ENCODE measurements at places on chromosomes 1 and 21.

DNA sequence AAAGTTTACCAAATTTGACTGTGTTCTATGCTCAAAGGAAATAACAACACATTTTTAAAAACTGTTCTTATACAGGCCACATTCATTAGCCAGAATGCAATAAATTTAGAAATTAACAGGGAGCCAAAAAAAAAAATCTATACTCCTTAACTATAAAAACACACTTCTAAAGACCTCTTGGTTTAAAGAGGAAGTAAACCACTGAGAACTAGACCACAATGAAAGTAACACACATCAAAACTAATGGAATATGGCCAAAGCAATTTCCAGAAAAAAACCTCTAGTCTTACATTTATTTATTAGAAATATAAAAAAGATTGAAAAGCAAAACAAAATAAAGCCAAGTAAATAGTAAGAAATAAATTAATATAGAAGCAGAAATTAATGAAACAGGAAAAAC is 48.9 kb upstream of the GADD45A start:
- no peak for DNase-seq

GRCh38 chr1:187041104-187041503 is 212.4 kb downstream of the PLA2G4A start:
- no peak for DNase-seq

DNA sequence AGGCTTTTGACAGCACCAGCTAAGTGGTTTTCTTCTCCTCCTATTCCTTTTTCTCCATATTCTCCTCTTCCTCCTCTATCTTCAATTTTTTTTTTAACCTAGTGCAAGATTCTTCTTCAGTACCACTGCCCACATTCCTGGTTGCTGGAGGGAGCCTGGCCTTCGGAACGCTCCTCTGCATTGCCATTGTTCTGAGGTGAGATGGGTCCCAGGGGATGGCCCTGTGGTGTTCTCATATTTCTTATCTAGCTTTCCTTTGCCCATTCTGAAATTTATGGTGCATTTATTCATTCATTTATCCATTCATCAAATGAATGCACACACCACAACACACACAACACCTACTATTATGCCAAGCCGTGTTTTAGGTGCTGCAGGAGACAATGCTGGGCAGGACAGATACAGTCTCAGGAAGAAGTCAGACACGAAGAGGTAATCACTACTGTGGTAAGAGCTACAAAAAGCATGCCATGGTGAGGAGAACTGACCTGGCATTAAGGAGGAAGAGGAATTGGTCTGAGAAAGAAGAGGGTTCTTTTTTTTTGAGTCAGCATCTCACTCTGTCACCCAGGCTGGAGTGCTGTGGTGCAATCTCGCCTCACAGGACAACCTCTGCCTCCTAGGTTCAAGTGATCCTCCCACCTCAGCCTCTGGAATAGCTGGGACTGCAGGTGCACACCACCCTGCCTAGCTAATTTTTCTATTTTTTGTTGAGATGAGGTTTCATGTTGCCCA is 47.5 kb upstream of the TDRD10 start:
- no peak for DNase-seq

DNA sequence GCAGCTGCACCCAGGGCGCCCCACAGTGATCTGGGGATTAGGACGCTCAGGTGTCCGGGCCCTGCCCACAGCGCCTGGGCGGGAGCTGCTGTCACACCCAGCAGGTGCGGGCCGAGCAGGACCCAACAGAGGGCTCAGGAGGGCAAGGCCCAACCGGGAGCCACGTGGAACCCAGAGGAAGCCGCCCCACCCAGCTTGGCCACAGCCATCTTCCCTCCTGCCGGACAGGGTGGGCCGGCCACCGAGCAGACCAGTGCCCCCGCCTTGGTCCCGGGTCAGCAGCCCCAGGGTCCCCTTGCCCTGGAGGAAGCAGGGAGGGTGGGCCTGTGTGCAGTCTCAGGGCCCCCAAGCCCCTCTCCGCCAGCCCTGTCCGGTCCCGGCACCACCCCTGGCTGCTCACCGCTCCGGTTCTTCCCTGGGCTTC is 6.3 kb upstream of the TTLL10 start:
- no peak for DNase-seq

GRCh38 chr1:52007215-52008002 is 16.9 kb upstream of the RAB3B start:
- no peak for DNase-seq

DNA sequence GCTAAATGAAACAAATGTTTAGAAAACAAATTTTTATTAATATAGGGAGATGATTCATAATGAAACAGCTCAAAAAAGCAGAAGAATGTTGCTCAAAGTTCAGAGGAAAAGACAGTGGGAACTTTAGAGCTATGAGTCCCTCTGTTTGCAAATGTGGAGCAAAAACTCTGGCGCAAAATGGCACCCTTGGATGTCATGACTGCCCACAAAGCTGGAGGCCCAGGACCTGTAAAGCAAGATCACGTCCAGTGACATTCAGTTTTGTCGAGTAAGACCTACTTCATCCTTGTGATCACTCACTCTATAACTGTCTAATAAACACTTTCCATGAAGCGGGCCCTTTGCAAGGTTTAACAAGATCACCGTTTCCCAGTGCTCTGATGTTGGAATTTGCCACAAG is 9.1 kb upstream of the EXO1 start:
- DNase-seq, result no peak

DNA sequence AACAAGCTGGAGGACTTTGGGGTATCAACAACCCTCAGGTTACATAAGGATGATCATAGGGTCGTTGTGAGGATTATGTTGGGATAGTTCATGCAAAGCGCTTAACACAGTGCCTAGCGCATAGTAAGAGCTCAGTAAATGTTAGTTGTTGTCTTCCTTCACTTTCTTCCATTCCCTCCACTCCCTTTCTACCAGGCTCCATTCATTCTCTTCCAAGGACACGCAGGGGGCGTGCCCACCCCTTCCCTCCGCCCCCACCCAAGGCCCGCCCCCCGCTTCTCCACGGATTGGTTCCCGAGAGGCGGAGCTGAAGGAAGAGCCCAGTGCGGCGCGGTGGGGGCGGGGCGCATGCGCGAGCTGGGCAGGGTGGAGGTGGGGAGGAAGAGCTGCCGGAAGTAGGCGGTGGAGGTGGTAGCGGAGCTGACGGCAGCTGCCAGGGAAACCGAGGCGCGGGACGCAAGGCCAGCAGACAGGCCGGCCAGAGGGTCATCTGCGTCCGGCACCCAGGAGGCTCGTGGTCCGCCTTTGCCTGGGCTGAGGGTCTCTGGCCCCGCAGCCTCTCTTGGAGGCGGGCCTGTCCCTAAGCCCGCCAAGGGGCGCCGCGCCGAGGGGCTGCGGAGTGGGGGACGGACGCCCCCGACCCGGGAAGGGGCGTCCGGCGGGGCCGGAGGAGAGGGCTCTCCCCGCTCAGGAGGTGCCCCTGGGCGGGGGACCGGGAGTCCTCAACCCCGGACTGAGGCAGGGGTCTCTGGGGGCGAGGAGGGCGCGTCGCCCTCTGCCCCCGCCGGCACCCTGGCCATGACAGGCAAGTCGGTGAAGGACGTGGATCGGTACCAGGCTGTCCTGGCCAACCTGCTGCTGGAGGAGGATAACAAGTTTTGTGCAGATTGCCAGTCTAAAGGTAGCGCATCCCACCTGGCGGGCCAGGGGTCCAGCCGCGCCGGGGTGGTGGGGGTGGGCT is at the start of gene SMAP2:
Gene SMAP2, plus strand, starts transcription at position 405 of the 961 bp plus-strand sequence. Its CDS starts 394 bp downstream, at position 799.
- peak; percentile 98 for DNase-seq

DNA sequence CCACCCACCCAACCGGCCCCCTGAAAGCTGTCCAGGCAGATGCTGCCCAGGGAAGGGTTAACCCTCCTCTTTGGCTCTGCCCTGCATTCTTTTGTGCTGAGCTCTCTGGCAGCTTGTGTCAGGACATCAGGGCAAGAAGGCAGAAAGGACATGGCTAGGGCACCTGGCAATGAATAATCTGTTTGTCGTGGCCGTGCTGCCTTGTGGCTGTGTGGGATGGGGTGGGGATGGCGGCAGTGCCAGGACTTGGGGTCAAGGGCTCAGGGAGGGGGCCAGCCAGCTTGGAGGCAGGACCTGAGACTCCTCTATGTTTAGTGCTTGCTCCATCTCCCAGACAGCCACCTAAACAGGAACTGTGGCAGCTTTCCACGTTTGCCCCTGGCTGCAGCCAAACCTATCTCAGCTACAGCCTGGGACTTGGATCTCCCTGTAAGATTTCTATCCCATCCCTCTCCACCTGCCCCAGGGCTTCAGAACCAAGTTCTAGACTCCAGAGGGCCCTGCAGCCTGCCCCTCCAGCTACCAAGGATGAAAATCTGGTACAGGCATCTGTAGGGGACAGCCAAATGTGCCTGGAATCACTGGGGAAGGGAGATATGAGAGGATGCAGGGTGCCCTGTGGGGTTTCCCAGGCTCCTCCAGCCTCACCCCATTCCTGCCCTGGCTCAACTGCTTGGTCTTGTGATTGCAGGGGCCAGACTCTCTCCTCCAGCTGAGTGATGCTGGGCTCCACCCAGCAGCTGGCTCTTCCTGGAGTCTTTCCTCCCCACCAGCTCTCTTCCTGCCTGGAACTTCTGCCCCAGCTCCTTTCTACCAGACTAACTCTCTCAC is 9.6 kb upstream of the GPR37L1 start:
- no peak for DNase-seq

DNA sequence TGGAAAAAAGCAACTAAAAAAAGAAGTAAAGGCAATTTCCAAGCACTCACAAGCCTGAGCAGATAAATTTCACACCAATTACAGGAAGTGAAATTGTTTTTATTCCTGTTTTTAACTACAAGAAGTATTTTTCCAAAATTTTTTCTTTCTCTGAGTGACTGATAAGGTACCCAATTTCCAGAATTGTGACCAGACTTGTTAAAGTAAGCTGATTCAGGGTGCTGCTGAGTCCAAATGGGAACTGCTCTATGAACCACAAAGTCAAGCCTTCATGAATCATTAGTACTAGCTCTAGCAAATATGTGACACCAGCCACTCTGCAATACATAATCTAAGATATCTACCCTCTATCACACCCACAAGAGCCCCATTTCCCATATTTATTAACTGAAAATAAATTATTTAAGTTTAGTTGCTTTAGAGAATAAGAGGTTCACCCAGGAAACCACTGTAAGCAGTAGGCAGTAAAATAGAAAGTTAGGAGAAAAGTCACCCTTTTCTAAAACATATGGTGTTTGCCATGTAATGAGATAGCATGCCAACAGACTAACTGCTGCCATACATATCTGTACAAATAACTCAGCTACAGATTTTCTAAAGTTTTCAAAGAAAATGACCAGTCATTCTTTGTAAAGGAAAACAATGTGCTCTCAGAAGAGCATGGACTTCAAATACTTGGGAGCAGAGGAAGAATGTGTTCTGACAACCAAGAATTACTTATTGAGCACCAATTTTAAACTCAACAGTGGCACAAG is 43.1 kb upstream of the TNFSF18 start:
- no peak for DNase-seq

DNA sequence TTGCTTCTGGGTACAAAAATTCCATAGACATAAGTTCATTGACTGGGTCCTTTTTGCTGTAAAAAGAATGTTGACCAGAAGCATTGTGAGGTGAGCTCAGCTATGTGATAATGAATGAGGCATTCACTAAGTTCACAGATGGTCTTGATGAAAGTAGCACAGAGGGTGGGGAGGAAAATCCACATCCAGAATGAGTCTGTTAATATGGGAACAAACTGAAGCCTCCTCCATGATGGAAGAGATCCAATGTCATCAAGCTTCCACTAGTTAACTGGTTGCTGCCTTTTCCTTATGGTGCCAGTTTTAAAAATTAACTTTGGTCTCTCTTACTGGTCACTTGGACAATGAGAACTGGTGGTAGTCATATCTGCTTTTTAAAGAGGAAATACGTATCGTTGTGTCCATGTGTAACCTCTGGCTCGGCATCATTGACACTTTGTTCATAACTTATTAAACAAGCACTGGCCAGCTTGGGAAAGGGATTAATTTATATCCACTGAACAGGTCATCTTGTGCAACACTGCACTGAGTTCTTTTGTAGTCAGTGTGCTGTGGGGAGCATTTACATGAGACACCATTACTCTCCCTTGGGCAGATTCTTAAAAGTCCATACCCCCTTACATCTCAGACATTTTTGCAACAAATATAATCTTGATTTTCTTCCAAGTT is 88.6 kb downstream of the ADAMTS1 start:
- no peak for DNase-seq

GRCh38 chr1:220389634-220390033 is 117.4 kb upstream of the RAB3GAP2 start:
- no peak for DNase-seq

DNA sequence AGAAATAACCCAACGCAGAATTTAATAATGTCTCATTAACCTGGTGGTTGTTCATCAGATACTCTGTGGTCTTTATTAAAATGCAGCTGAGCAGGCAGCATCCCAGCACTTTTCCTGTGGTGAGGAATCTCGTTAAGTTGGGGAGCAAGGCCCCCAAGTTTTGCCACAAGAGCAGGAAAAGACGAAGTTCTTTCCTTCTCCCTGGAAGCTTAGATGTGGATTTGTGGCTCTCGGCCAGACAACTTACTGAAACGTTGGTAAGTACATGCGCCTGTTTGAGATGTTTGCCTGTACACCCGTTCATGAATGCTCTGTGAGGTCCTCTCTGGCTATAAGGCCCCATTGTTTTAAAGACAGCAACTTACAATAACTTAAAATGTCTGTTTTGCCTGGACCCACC is 34.3 kb upstream of the PDE9A start:
- no peak for DNase-seq

DNA sequence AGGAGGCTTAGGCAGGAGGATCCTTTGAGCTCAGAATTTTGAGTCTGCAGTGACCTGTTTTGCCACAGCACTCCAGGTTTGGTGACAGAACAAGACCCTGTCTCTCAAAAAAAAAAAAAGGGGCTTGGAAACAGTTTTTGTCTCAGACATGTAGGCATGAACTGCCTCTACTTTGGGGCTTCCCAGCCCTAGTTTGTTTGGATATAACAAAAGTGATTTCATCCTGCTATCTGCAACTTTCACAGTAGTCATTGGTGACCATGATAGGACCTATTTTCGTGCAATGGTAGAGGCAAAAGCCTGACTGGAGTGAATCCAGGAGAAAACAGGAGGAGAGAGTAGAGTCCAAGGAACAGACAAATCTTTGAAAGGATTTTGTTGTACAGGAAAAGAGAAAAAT is 20.3 kb upstream of the EVI5 start:
- no peak for DNase-seq

DNA sequence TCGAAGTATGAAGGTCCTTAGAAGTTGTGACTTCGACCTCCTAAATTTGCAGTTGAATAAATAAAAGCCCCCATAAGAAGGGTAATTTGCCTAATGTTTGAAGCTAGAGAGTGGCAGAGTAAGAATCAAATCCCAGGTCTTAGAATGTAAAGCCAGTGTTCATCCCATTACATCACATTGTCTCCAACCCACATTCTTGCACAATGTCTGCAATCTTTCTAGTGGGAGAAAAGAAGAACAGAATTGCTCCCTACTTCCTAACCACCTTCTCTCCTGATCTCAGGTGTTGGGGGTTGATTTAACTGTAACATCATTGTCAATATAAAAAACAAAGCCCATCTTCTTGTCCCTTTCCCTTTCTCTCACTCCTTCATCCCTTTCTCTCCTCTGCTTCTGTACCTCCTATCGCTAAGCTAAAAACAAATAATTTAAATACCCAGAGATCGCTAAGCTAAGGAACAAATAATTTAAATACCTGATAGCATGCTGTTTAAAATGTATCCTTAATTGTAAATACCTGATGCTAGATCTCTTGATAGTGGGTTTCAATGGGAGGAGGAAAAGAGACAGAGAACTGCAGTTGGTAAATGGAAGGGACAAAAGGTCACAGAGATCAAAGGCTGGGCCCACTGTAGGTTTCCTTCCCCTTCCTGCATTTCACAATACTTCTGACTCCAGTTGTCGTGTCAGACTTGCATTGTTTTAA is 32.1 kb upstream of the CCDC190 start:
- DNase-seq, result no peak

GRCh38 chr1:25714372-25714931 is 85.5 kb upstream of the SELENON start:
- DNase-seq, result no peak

- DNase-seq, result no peak
These were observed 4.4 kb upstream of the PIK3C2B start for GRCh38 chr1:204498981-204499380.

All from stimulated activated naive CD8-positive, alpha-beta T cell treated with anti-CD3 and anti-CD28 coated beads, Interleukin-15, Interleukin-2, amounts not matched to agents 100 U/mL and 50 U/mL, for 24 hours (primary cell).